ENCODE measurements at places on chromosomes 4 and X.

DNA sequence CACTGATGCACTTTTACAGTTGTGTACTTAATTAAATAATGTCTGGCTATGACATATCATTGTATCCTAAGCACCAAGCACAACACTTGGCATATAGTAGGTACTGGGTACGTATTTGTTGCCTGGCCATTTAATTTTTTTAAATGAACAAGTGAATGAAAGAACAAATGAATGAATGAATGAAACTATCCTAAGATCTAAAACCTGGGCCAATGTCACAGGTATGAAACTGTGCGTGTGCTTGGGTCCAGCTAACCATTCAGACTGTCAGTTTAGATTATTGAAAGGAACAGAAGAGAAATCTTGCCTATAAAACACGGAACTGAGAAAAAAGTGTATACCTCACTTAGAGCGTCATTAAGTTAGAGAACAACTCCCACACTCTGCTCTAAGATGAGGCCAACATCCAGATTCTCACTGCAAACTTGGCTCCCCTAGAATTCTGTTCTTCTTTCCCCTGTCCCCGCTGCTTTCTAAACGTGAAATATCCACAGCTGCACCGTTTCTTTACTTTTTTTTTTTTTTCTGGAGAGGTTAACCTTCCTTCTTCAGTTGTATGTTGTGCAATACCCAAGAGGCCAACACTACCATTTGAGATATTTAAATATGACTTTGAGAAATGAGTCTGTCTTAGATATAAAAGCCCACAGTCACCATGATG lies 17.3 kb upstream of the SEL1L3 start:
- DNase-seq: no peak

DNA sequence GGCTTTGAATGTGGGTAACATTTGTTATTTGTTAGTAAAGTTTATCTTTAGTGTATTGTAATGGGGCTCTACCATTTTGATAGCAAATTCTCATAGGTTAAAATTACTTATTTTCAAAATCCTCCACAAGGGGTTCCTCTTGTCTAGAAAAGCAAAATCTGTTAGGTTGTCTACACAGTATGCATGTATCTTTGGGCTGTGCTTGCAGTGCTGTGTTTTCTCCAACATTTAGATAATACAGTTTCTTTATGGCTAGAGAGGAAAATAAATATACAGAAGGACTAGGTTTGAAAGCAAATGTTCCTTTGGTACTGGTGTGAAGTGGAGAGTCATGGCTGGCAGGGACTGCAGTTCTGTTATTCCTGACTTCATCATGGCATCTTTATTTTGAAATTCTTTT lies 40.3 kb downstream of the POLR2B start:
- no peak for DNase-seq

GRCh38 chr4:71195924-71196323 lies 142.9 kb upstream of the SLC4A4 start:
- no peak for DNase-seq

DNA sequence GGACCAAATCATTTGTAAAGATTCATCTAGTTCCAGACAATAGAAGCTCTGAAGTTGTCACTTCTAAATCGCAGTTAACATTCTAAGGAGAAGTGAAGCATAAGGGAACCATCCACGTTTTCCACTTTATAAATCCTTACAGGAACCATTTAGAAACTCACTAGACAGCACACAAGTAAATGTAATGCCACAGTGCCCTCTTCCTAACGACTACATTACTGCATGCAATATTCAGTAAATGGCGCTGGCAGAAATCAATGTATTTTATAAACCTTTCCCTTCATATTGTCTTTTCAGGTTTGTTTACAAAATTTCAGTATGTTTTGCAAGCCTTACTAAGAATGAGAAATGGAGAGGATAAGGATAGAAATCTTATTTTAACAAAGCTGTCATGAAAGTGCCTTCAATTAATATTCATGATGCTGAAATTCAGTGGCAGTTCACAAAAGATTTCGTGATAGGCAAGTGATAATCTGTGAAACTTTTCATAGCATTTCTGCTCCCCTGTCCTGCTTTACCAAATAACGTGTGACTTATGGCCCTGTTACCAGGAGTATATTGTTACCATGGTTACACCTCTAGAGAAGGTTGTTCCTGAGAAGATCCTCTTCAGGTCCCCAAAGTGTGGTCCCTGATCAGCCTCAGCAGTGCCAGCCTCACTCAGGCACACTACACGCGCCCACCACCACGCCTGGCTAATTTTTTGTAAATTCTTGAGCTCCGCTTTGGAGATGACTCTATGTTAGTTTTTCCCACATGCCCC lies 54.2 kb downstream of the TMA16 start:
- DNase-seq: no peak

GRCh38 chr4:141643557-141643956 lies 7.2 kb downstream of the IL15 start:
- DNase-seq: no peak

GRCh38 chr4:825063-825970 lies 612 bp downstream of the CPLX1 start:
- DNase-seq: no peak

DNA sequence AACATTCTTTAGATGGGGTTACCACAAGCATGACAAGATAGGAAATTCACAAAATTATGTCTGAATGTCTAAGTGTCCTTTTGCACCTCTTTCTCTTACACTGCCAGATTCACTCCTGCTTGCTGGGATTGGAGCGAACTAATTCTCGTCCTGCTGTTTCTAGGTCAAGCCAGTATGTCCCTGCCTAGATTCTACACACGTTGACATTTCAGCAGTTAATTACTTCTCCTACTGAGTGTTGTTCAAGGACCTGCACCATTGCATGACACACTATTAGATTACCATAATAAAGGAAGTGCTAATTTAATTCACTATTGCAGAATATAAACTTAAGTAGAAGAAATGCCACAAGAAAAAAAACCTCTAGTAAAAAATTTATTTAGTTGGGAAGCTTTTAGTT lies 1911.7 kb downstream of the PCDH7 start:
- no peak for DNase-seq
